Activated CD4-positive, alpha-beta T cell treated with anti-CD3 and anti-CD28 coated beads, Interleukin-2, amount 10 ng/mL, durations not matched to agents 24 days and 14 days (primary cell): ENCODE measurements at places on chromosomes 7 and 10. TPM values are rescaled to one million over a fixed set of nuclear protein-coding genes. Genes with fewer than 3 reads are reported as not detected.

The LIPM gene
- not detected in 2 replicates for total RNA-seq

The ABCB4 gene
- not detected in 2 replicates for total RNA-seq

The GBX1 gene
- total RNA-seq: not detected in 2 replicates

The CTTNBP2 gene
- not detected in 2 replicates for total RNA-seq

The UNC5B gene
- total RNA-seq: 0.02 and 0.14 TPM in 2 replicates

The LRRD1 gene
- total RNA-seq: not detected in 2 replicates

The SDK1 gene
- total RNA-seq: 0.14 and 0.16 TPM in 2 replicates

The TASOR2 gene
- total RNA-seq: 78.2 and 92.3 TPM in 2 replicates

The SEMA3D gene
- 0.47 and 0.64 TPM in 2 replicates for total RNA-seq

The IGF2BP3 gene
- total RNA-seq: 2.2 and 2.7 TPM in 2 replicates

DNA sequence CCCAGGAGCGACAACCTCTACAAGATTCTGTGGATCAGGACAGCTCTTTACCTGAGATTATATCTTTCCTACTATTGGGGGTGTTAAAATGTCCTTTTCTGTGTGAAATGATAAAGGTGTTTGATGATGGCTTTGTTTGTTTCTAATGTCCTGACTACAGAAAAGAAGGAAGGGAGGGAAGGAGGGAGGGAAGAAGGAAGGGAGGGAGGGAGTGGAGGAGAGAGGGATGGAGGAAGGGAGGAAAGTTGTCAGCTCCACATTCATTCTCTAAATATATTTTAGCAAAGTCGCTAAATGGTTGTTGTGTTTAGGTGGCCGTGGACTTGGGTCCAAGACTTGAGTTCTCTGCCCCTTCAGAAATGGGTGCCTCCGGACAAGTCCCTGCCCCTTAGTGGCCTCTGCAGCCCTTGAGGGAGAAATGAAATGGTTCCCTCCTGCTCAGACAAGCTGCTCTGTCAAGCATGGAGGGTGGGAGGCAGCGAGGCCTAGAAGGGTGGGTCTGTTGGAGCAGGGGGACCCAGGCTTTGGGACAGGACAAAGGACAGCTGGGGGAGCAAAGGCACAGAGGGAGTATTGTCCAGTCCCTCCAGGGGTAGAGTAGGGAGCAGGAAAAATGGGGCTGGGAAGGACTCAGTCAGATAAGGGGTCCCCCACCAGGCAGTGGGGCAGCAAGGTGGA lies 4.4 kb downstream of the RGS10 start:
- H3K4me3 ChIP-seq: peak overlapping the region; percentile 73
- peaks cover 60% of the 10 kb centered on the region for H3K4me1 ChIP-seq
- DNase-seq: no peak
- no peaks in the 10 kb centered on the region for H3K27me3 ChIP-seq
- peaks cover 31% of the 10 kb centered on the region for H3K36me3 ChIP-seq

DNA sequence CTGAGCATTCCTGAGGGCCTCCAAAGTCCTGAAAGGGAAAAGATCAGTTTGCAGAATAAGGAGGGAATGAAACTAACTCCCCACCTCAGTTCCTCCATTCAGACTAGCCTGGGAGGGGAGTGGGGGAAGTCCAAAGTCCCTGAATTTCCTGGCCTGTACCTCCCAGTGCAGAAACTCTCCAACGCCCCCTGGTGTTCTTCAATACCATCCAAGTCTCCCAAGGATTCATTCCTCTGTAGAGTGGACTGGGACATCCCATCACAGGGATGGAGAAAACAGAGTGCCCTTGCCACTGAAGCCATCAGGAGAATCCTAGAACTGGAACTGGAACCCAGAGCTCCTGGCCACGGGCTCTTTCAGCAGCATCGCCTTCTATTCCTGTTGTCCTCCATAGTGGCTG lies 1.6 kb upstream of the COL13A1 start:
- H3K4me1 ChIP-seq: no peaks in the 10 kb centered on the region
- peak; percentile 62 for DNase-seq
- H3K27me3 ChIP-seq: peaks cover 45% of the 10 kb centered on the region
- no peaks in the 10 kb centered on the region for H3K36me3 ChIP-seq

DNA sequence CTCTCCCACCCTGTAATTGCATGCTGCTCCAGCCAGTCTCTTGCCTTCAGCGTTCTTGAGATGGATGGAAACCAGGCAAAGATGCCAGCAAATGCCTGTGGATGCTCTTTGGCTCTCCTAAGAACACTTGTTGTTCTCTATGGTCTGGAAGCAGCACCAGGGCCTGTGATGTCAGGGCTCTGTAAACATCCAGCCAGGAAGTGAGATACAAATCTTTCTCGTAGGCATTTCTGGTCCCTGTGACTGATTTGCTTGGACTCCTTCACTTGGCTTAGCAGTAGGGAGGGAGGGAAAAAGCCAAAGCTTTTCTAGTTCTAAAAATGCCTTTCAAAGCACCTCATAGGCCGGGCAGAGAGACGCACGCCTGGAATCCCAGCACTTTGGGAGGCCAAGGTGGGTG lies 201.3 kb downstream of the REEP3 start:
- H3K27ac ChIP-seq: peak overlapping the region; percentile 74
- peaks cover 30% of the 10 kb centered on the region for H3K27me3 ChIP-seq
- H3K36me3 ChIP-seq: no peaks in the 10 kb centered on the region
- no peak for DNase-seq
- H3K4me3 ChIP-seq: no peak overlapping the region

- DNase-seq: peak; percentile 56
- no peaks in the 10 kb centered on the region for H3K36me3 ChIP-seq
- H3K4me3 ChIP-seq: no peak overlapping the region
- no peaks in the 10 kb centered on the region for H3K4me1 ChIP-seq
- no peak overlapping the region for H3K27ac ChIP-seq
Measured at GRCh38 chr7:117993377-117994003, 120.2 kb upstream of the CTTNBP2 start.

DNA sequence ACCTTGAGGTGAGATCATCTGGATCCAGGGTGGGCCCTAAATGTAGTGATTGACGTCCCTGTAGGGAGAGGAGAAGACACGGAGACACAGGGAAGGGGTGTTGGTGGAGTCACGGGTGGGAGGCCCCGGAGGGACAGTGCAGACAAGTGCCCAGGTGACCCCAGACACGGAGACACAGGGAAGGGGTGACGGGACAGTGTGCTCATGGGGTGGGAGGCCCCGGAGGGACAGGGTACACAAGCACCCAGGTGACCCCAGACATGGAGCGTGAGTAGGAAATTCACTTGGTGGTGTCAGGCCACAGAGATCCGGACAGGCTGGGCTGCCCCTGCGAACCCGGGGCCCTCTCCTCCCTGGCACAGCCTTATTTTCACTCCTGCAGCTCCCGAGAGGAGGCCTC lies 176.9 kb downstream of the PTPRN2 start:
- no peak overlapping the region for H3K27ac ChIP-seq
- no peak overlapping the region for H3K4me3 ChIP-seq
- no peaks in the 10 kb centered on the region for H3K27me3 ChIP-seq
- no peaks in the 10 kb centered on the region for H3K36me3 ChIP-seq

DNA sequence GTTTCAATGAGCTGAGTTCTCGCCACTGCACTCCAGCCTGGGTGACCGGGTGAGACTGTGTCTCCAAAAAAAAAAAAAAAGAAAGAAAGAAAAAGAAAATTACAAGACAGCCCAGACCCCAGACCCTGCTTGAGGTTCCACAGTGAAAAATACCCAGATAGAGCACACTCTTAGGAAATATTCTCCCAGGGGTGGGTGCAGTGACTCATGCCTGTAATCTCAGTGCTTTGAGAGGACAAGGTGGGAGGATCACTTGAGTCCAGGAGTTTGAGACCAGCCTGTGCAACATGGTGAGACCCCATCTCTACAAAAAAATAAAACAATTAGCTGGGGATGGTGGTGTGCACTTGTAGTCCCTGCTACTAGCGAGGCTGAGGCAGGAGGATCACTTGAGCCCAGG lies 41.1 kb upstream of the GTF2IRD1 start:
- DNase-seq: no peak
- no peaks in the 10 kb centered on the region for H3K36me3 ChIP-seq
- no peak overlapping the region for H3K27ac ChIP-seq
- H3K4me3 ChIP-seq: no peak overlapping the region
- H3K4me1 ChIP-seq: peaks cover 3% of the 10 kb centered on the region
- peaks cover 3% of the 10 kb centered on the region for H3K27me3 ChIP-seq

DNA sequence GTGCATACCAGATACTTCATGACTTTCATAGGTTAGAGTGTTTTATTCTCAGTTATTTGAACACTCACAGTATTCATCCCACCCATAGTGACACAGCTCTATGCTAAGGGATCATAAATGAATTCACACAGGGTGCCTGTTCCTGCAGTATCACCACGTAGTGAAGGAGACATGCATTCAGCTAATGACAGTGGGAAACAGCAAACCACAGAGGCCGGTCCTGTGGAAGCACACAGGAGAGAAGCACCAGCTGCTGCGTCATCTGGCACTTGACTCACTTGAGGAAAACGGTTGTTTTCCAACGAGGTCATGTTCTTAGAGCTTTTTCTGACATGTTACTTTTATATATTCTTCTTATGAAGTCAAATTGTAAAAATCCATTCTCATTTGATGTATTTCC lies 73.0 kb downstream of the UBE3C start:
- H3K36me3 ChIP-seq: peaks cover 34% of the 10 kb centered on the region
- no peak overlapping the region for H3K4me3 ChIP-seq
- no peak overlapping the region for H3K27ac ChIP-seq
- H3K4me1 ChIP-seq: peaks cover 4% of the 10 kb centered on the region
- H3K27me3 ChIP-seq: no peaks in the 10 kb centered on the region
- no peak for DNase-seq

- no peak for DNase-seq
- H3K4me1 ChIP-seq: peaks cover 1% of the 10 kb centered on the region
- no peak overlapping the region for H3K27ac ChIP-seq
- H3K36me3 ChIP-seq: no peaks in the 10 kb centered on the region
- no peaks in the 10 kb centered on the region for H3K27me3 ChIP-seq
- no peak overlapping the region for H3K4me3 ChIP-seq
Measured at GRCh38 chr7:41261080-41261479, 441.8 kb downstream of the INHBA start.

GRCh38 chr10:99461230-99461629 lies 30.8 kb upstream of the GOT1 start:
- no peak overlapping the region for H3K27ac ChIP-seq
- no peaks in the 10 kb centered on the region for H3K4me1 ChIP-seq
- no peak for DNase-seq

DNA sequence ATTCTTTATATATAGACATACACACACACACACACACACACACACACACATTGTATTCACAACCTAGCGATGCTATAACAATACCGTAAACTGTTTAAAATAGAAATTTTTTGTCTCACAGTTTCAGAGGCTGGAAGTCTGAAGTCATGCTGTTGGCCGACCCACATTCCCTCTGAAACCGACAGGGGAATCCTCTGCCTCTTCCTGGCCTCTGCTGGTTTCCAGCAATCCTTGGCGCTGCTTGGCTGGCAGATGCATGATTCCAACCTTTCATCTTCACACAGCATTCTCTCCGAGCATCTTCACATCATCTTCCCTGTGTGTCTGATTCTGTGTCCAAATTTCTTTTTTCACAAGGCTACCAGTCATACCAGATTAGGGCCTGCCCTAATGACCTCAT lies 94.8 kb downstream of the CCDC71L start:
- H3K27me3 ChIP-seq: no peaks in the 10 kb centered on the region
- no peak overlapping the region for H3K27ac ChIP-seq
- DNase-seq: no peak
- H3K4me3 ChIP-seq: no peak overlapping the region
- H3K36me3 ChIP-seq: no peaks in the 10 kb centered on the region
- H3K4me1 ChIP-seq: peaks cover 4% of the 10 kb centered on the region

DNA sequence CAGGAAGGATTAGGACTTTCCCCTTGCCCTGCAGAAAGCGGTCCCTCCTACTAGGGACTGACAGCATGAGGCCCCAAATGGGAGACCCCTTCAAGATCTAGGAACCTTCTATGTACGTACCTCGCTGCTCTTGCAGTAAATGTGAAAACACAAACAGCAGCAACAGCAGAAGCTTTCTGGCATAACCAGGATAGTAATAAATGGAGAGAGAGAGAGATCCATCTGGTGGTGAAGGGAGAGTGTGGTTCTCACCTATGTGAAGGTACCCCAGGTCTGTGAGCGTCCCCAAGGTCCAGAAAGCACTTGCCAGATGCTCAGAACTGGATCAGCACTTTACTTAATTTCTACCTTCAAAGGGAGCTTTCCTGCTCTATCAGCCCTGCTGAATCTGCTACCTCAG lies 592.7 kb downstream of the PARD3 start:
- peaks cover 2% of the 10 kb centered on the region for H3K4me1 ChIP-seq
- H3K27ac ChIP-seq: no peak overlapping the region
- no peak for DNase-seq
- no peaks in the 10 kb centered on the region for H3K36me3 ChIP-seq
- H3K4me3 ChIP-seq: no peak overlapping the region

DNA sequence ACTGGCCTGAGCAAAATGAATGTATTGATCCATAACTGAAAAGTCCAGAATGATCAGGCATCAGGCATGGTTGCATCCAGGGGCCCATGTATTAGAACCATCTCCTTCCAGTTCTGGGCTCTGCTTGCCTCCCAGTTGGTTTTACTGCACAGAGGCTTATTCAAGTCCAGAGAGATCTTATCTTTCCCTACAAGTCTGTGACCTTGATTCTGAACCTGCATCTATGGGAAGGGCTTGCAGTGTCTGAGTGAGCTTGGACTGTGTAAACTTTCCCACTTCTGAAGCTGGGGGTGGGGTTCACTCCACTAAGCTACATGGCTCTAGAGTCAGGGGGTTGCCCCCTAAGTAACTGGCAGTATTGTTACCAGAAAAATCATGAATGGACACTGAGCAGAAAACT lies 136.2 kb downstream of the TCF7L2 start:
- H3K4me1 ChIP-seq: no peaks in the 10 kb centered on the region
- no peaks in the 10 kb centered on the region for H3K36me3 ChIP-seq
- DNase-seq: no peak
- H3K4me3 ChIP-seq: no peak overlapping the region
- no peaks in the 10 kb centered on the region for H3K27me3 ChIP-seq
- no peak overlapping the region for H3K27ac ChIP-seq
